ENCODE measurements at places on chromosomes 11 and 22. TPM values are rescaled to one million over a fixed set of nuclear protein-coding genes. Genes with fewer than 3 reads are reported as not detected.
A peak's percentile ranks its signal among the peaks of the same experiment; 100 is the strongest.

GRCh38 chr22:41847300-41847699, 14.4 kb downstream of the SREBF2 start:
- no peak for DNase-seq

Gene MADD
- polyA plus RNA-seq, result 37.9 TPM

DNA sequence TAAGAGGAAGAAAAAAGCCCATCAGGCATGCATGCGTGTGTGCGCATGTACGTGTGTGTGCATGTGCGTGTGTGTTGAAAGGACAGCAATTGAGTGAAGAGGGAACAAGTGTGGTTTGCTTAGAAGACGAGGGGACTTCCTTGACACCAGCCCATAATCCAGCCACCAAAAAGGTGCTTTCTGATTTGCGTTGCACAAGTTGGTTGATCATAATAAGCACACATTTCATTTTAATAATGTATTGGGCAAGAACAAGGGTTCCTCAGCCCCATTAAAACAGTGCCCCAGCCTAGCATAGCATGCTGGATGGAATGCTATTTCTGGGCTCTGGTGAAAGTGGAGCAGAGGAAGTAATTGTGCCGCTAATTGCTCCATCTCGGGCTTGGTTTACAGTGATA, 493.2 kb downstream of the MIAT start:
- no peak for DNase-seq

Gene WNT11
- polyA plus RNA-seq, result 11.7 TPM

- DNase-seq, result peak; percentile 57
Measured at GRCh38 chr11:123654566-123655081, at the start of gene SCN3B. SCN3B (minus strand) TSS chr11:123654624; CDS start chr11:123653801, 823 bp downstream.

Gene TMPRSS4
- polyA plus RNA-seq, result 39.8 TPM

DNA sequence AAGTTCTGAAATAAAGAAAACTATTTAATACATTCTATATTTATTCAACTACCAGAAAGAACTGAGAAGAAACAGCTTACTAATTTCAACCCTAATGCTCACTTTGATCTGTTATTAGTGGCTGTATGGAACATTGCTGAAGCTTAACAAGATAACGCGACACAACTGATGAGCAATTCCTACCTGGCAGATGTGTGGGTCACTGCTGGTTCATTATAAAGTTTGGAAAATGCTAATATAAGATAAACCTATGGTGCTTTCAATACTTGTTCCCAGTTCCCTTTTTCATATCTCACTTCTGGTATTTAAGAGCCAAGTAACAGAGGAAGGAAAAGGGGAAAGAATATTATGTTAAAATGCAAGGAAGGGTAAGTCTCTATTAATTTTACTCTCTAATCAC, 10.5 kb downstream of the CTSC start:
- DNase-seq, result no peak

Measured in right renal cortex interstitium (tissue), 3 donors.